Mesothelial cell of epicardium (in vitro differentiated cells): ENCODE measurements at places on chromosomes 3 and 15.

DNA sequence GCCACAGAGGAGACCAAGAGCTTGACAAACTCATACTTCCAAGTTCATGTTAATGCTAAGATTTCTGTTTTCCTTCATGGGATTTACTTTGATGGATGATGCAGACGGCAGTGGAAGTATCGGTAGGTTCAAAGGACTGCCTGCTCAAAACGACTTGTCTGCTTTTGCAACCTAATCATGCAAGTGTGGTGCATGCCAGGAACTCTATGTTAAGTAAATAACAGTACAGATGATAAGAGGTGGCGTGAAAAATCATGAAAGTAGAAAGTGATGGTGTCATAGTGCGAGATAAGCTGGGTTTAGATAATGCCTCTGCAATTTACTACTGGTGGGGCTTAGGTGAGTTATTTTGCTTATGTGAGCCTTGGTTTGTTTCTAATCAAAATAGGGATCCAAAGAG, 14.7 kb upstream of the LMCD1 start:
- DNase-seq, result no peak

DNA sequence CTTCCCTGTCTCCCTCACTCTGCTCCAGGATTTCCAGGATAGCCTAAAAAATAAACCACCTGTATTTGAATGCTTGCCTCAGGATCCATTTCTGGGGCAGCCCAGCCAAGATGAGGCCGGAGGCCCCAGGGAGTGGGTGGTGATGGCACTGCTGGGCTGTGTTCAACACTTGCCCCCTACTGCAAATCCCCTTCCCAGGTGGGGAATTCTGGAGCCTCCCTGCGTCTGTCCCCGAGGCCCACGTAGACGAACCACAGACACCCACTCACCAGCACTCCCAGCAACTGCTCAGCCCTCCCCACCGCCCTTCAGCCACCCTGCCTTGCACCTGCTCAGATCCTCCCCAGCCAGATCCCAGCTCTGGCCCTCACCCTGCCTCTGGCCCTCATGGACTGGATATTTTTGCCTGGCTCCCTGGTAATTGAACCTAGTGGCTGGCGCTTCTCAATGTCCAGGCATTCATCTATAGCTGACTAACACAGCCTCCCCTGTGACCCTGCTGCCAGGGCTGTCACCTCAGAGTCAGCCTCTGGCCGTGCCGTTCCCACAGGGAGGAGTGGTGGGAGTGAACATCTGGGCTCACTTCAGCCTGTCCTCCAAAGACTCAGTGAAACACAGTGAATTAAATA, 17.1 kb upstream of the EPB42 start:
- DNase-seq, result no peak

GRCh38 chr15:76904461-76905012, 603 bp downstream of the SCAPER start:
- DNase-seq, result peak; percentile 51

DNA sequence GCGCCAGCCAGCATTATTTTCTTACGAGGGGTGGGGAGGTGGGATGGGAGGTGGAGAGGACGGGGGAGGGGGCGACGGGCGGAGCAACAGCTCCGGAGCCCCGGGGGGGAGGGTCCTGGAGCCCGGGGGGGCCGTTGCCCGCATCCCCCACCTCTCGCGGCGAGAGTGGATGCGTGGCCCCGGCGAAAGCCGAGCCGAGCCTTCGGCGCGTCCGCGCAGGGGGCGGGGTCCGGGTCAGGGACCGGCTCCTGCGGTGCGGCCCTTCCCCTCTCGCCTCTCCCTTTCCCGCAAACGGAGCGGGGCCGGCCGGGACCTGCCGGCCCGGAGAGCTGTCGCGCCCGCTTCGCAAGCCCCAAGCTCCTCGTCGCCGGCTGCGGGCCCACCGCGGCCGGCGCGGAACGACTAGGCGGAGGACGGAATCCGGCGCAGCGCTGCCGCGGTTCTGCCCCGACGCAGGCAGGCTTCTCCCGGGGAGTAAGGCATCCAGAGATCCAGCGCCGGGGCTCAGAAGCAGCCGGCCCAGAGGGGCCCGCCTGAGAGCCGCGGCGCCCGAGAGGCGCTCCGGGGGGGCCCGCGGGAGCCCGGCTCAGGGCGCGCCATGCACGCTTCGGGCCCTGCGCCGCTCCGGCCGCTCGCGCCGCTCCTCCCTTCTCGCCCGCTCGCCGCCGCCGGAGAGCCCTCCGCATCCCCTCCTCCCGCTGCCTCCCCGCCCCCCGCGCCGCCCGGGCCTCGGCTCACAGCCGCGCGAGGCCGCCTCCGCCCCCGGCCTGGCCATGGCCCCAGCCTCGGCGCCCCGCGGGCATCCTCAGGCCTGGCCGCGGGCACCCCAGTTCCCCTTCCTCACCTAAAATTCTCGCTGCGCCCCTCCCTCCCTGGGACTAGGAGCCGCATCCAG, 459 bp upstream of the ADCY5 start:
- DNase-seq, result no peak

DNA sequence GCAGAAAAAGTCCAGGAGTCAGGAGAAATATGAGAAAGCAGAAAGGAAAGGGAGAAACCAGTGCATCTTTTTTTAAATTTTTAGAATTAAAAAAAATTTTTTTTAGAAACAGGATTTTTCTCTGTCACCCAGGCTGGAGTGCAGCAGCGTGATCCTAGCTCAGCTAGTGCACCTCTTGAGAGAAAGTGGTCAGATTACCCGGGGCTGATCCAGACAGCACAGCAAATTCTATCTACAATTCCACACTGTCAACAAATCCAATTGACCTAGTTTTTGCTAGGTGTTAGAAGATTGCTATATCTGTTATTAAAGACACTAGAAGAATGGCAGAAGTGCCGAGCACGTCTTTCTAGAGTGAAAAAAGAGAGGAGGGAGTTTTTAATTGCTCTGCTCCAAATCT, 117.3 kb downstream of the RFTN1 start:
- DNase-seq, result no peak

DNA sequence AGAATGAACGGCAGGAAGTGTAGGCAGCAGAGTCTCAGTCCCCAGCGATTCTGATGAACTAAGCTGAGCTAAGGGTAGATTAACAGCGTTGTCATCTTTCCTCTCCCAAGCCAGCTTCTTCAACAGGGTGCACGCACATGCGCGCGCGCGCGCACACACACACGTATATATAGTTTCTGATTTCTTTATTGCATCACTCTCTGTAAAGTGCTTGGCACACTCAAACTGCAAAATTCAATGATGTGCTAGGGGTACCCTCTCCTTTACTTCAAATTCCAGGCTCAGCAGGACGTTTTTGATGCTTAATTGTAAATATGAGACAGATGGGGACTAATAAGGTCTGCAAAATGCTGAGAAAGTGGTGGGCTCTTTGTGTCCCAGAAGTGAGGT, 26.1 kb upstream of the VPS8 start:
- no peak for DNase-seq

DNA sequence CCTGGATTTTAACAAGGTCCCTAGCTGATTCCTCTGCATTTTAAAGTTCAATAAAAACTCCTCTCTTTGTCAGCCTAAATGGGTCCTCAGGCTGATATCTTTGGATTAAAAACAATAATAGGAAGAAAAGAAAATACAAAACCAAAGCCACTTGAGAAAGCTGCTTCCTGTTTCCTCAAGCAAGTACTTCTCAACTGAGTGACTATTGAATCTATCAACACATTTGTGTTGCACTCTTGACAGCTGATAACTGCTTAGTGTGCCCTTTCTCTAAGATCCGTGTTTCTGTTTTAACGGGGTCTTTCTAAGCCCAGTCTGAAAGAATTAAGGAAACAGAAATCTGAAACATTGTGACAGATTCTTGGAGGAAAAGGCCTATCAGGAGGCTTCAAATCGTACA, 410.7 kb downstream of the GRM7 start:
- DNase-seq, result no peak

- DNase-seq, result no peak
Observed at GRCh38 chr3:126969586-126969985, 13.3 kb upstream of the PLXNA1 start.

GRCh38 chr15:89127054-89127702, 38.9 kb downstream of the ABHD2 start:
- DNase-seq, result no peak

DNA sequence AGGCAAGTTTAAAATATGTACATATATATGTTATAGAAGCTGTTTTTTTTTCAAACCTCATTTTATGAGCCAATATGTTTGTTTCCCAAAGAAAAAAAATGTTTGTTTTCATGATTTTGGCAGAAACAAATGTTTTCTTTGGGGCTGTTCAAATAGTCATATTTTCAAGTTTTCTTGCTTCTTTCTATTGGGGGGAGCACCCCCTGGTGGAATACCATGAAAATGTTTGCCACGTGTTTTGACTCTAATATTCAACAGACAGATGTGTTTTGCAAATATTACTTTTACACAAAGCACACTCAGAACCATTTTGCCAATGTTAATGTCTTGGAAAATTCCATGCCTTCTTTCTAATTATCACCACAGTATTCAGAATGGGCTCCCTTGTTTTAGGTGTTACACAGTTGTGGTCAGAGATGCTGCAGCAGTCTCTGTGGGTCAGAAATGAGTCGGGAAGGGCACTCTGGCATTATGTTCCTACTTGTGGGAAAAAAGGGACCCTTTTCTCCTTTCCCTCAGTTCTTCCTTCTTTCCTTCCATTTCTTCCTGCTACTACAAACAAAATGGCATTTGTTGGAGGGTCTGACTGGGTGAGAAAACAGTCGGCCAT, 817.0 kb downstream of the TUSC7 start:
- DNase-seq, result no peak

GRCh38 chr3:32180141-32180784, 58.2 kb upstream of the CMTM8 start:
- DNase-seq, result no peak

- DNase-seq, result no peak
Observed at GRCh38 chr15:39585871-39586301, 5.0 kb downstream of the THBS1 start.

DNA sequence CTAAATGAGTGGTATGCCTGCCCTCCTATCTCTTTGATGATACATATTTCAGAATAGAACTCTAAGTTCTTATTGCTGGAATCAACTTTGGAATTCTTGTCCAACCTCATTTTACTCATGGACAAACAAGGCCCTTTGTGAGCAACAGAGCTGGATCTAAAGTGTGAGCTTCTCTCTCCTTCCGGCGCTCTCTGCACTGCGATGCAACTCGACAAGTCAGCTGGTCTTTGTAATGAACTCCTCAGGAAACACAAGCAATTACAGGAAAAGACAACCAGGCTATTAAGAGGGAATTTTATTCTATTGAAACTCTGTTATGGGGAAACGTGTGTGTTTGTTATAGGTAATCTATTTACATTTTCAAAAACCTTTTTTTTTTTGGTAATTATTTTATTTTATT, 20.3 kb upstream of the NRROS start:
- no peak for DNase-seq

DNA sequence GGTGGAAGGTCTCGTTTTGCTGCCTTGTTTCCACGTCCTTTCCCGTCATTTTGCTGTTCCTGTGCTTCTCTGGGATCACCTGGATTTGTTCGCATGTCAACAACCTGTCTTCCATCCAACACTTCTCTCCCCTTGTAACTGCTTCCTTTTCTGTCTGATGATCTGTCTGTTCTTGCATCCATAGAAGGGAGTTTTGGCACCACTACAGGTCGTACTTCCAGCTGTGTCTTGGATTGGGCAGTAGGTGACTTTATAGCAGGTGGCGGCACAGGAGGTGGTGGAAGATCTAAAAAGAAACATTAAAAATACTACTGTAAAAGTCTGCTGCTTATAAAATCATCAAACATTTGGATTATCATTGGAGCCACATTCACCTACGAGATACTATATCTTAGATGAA, 1161.0 kb downstream of the ROBO1 start:
- no peak for DNase-seq

GRCh38 chr15:44647036-44647435, 16.4 kb downstream of the SPG11 start:
- DNase-seq, result no peak

DNA sequence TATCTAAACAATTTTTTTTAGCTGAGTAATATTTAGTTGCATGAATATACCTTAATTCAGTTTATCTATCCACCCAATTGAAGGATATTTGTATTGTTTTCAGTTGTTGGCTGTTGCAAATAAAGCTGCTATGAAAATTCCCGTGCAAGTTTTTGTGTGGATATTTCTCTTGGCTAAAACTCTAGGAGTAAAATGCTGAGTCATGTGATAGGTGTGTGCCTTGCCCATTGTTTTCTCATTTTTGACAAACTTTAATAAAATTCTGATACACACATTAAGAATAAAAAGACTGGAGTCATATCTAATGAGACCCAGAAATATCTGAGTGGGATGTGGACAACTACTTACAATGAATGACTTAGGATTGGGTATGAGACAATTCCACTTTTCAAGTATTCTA, 78.6 kb downstream of the MDFIC2 start:
- DNase-seq, result no peak

DNA sequence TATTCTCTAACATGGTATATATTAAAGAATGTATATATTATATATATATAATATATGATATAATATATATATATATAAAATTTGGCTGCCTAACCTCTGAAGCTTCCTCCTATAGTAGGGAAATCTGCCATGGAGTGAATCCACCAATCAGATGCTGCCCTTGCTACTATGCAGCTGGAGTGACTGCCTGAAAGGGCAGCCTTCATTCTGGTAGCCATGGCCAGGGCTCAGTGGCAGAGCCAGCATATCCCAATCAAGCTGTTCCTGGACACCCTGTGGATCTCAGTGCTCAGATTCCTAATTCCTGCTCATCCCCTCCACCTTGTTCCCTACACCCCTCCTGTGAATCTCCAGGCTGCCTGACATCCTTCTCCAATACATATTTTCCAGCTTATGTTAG, 2.2 kb upstream of the SH3GL3 start:
- no peak for DNase-seq

- DNase-seq, result no peak
Observed at GRCh38 chr3:174951034-174951433, 91.9 kb downstream of the NAALADL2 start.

DNA sequence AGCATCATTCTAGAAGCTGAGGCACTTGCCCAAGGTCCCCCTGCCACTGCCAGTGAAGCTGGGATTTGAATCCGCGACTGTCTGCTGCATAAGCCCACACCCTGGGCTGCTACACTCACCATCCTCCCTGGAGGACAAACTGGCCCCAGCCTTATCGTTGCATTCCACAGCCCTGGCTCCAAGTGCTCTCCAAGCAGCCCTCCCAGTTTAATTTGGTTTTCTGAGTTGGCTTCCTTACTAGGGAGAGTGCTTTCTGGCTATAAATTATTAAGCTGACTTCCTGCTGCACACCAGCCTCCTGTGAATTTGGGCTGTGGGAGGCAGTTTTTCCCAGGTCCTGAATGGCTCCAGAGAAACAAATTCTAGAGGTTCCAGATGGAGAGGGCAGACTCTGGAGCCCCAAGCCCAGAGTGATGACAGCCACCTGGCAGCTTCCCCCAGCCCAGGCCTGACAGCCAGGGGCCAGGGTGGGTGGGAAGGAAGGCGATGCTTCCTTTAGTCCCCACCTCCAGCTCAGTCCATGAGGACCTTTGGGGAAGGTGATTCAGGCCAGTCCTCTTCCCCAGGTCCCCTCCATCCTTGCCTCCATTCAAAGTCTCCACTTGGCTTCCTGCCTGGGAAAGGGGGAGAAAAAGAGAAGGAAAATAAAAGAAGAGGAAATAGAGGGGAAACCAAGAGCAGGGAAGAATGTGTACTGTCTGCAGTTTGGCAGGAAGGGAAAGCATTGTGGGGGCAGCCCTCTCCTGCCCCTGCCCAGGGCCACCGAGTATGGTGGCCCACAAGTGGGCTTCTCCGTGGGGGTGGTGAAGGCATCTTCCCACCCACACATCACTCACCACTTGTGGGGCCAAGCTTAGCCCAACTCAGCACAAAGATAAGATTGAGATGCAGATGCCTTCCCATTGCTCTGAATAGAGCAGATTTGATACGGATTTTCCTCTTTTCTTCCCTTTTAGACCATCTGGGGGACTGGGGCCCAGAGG, 69.6 kb downstream of the SEMA5B start:
- DNase-seq, result no peak

GRCh38 chr3:40557575-40558161, 32.9 kb downstream of the ZNF621 start:
- no peak for DNase-seq

GRCh38 chr3:10928407-10928960, 64.1 kb upstream of the SLC6A1 start:
- peak; percentile 15 for DNase-seq
